ENCODE measurements at places on chromosomes 1 and 21.

DNA sequence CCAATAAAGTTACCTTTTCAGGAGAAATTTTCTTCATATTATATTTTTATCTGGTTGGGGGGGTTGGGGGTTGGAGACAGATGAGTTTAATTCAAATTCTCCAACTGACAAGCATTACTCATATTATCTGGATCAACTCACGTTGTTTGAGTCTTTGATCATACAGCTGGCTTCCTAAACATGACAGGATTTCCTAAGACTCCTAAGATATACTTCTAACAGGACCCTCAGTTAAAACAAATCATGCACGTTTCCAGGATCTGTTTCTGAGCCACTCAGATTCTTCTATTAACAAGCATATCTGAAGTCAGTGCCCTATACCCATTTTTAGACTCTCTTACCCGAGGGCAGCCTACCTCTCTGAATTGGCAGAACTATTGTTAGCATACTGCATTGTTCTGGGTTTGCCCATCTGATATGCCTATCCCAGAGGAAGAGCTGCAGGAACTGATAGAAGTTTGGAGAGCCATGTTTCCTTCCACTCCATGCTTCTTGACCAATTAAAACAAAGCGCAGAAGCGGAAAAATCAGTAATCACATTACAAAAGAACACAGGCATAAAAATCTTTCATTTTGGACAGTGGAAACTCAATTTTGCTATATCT is 653.9 kb downstream of the LTN1 start:
- no peak for DNase-seq

DNA sequence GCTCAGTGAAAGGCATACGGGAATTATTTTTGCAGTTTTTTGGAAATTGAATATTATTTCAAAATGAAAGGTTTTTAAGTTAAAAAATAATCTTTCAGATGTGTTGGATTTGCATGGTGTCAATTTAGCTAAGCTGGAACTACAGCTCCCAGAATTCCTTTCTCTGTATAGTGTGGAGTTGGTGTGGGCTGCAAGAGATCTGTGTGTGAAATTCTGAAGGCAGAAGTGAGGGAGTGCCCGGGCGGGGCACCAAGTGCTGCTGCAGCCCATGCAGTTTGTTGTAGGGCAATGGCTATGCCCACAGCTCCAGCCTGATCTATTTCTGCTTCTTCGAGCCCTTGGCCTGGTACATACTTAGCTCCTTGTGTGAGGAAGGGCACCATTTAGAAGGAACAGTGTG is 60.5 kb upstream of the CSF1 start:
- DNase-seq, result no peak

GRCh38 chr1:14365301-14365988 is 233.0 kb upstream of the KAZN start:
- DNase-seq, result peak; percentile 90

- DNase-seq, result no peak
These were observed 13.7 kb downstream of the SKI start for GRCh38 chr1:2241820-2242219.

DNA sequence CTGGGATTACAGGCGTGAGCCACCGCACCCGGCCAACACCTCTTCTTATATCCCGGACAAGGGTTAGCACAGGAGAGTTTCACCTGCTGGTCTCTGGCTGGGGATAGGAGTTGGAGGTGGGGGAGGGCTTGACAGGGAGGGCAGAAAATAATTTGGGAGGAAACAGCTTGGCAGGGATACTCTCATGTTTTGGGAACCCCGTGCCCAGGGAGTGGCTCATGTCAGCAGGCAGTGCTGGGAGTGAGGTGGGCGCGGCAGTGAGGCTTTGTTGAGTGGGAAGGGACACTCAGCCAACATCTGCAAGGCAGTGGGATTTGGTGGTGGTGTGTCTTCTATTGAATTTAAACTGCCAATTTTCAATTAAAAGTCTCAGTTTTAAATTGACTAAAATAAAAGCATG is 1.1 kb upstream of the THEM5 start:
- no peak for DNase-seq

DNA sequence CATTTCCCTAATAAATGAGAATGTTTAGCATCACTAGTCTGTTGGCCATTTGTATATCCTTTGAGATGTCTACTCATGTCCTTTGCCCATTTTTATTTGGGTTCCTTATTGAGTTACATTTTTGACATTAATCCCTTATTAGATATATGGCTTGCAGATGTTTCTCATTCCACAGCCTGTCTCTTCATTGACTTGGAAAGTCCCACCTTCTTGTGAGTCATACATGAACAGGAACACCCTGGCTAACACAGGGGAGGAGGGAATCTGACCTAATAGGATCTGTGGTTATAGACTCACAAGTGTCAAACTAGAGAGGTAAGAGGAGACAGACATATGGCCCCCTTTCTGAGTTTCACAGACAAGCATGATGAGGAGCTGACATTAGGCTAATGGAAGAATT is 11.5 kb downstream of the ZP4 start:
- no peak for DNase-seq

DNA sequence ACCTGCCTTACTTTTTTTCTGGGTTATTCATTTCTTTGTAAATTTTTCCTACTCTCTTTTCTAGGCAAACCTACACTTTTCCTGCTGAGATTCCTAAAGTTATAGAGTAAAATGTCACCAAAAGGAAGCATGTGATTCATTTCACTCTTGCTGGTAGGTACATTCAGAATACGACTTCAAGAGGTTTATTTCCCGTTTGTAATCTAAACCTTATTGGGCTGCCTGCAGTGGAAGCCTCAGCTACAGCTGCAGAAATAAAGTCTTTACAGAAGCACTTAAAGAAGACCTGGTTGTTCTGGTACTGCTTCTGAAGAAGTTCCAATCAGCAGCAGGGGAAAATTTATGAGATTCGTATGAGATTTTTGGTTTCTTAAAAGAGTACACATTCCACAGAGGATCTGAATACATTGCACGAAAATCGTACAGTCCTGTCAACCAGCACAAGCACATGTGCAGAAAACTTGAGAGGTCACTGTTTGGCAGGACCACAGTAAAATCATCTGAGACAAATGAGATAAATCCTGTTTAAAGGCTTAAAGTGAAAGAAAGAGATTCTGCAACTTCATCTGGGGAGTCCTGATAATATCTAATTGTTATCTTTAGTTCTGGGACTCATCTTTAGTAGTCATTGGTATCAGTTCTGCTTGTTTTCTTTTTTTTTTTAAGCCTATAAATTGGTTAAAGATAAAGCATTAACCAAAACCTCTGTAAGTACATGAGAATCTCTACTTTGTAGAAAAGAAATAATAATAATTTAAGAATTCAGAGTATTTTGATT is 109.9 kb upstream of the ADGRL2 start:
- no peak for DNase-seq

DNA sequence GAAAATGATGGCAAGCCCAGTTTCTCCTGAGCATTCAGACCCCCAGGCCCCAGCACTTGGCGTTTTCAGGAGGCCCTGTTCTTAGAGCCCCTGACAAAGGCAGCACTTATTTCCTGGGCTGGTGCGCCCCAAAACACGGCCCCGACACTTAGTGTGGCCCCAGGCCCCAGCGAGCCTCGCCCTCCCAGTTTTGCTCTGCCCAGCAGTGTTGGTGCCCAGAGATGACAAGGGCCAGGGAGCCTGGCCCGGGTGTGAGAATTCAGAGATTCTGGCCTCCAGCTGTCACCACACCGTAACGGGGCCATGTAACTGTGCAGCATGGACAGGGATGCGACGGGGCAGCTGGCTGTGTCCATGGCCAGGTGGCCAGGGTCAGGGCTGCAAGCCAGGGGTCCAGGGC is 18.0 kb upstream of the ARHGEF16 start:
- no peak for DNase-seq

DNA sequence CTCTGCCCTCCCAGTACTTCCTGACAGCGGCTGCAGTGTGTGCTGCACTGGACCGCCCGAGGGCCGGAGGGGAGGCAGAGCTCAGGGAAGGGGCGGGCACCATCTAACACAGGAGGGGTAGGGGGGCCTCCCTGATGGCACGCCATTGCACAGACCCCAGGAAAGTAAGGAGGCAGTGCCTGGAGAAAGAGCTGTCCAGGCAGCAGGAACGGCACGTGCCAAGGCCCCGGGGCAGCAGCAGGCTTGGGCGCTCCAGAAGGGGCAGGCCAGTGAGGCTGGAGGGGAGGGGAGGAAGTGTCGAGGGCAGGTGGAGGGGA is 110.7 kb downstream of the CRYAA start:
- DNase-seq, result no peak

DNA sequence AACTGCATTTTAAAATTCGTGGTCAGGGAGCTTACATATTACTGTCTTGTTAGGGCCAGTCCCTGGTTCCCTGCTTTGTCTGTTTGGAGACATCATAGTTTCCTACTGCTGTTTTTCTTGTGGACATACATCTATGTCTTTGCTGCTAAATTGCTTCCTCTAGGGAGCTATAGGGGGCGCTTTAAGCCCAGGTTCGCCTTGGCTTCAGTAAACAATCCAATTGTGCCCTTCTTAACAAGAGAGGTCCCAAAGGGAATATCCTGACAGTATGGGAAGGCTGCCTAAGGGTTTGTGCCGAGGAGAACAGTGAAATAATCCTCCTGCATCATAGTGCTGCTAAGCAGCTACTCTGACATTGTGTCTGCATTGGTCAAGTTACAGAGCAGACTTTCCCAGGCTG is 112.5 kb downstream of the USH2A start:
- no peak for DNase-seq

DNA sequence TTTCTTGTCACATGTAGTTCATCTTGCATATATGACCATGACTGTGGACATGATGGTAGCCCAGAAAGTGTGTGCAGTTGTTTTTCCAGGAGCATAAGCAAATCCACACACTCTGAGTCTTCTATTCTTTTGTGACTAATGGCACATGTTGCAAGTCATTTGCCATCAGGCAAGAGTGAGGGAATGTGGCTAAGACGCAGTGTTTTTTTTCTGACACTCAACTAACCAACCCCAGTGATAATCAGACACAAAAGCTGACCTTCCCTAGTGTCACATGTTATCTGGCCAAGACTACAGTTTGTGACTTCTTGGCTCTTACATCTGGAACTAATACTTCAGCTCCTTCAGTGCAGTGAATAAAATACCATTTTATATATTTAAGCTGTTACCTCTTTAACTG is 108.8 kb downstream of the ITSN1 start:
- DNase-seq, result no peak

DNA sequence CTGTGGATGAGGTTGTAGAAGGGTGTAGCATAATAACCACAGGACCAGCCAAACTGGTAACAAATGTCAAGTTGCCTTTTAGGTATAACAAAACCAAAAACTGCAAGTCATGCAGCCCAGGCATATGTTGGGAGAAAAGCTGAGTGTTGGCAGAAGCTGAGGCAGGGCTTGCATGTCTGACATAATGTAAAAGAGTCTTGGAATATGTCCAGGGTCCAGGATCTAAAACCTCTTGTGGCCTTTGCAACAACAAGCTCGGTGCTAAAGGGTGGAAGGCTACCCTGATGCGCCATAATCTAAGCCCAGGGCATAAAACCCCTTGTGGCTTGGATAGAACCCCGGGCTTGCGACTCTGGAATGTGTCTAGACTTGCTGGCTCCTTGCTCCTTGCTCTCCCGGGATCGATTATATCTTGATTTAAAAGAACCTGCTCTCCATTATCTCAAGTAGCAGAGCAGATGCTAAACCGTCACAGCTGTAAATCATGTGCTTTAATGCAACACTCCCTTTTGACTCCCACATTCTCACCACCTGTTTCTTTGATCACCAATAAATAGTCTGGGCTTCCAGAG is 26.5 kb upstream of the SLC35A3 start:
- peak; percentile 62 for DNase-seq

DNA sequence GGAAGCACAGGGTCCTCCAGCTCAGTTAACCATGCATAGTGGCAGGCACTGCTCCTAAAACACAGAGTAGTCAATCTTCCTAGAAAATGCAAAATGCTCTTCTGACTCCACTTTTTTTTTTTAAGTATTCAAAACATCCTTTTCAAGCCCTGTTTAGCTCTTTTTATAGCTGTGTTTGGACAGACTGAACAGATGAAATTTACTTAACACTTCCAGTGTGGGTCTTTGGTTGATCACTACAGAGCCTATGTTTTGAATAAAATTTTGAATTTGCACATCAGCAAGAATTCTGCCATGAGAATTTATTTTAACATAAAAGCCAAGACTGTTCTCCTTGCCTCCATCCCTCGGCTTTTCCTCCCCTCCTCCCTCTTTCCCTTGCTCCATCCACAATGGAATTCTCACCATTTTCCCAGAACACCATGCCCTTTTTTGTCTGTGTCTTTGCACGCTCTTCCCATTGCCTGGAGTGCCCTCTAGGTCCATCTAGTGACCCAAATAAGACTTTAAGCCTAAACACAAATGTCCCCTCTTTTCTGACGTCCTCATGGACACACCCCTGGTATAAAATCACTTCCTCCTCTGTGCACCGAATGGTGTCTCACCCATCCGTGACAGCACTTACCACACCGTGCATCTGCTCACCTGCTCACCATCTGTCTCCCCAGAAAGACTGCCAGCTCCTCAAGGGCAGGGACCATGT is 24.0 kb upstream of the CPT2 start:
- no peak for DNase-seq

- peak; percentile 82 for DNase-seq
These were observed at the start of gene SCCPDH for GRCh38 chr1:246724016-246724730. Gene SCCPDH (plus strand): TSS chr1:246724409. CDS start chr1:246724423, 14 bp downstream.

GRCh38 chr1:65253800-65254319 is 55.5 kb upstream of the DNAJC6 start:
- DNase-seq, result no peak

DNA sequence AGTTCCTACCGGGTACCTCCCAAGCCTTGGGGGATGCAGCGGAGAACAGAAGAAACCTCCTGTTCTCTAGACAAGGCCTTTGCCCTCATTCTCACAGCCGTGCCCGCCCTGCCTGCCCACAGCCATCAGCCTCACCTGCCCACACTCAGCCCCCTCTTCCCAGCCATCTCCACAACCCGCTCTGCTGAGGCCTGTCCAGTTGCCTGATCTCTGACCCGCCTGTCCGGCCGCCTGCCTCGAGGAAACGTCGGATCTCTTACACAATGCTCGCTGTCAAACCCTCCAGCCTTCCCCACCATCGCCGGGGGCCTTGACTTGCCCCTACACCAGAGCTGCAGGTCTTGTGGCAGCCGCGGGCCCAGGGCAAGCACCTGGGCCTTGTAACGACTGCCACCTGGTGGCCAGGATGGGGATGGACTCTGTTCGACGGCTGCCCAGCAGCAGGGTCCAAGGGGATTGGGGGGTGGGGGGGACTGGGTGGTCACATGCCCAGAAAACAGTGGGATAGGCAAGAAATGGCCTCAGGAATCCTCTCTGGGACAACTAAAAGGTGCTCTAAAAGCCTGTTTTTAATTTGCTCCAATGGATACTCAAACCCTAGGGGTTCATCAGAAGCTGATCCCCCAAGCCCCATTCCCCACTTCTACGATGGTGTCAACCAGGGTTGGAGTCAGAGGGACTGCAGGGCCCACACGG is 31.0 kb downstream of the SLC45A1 start:
- DNase-seq, result peak; percentile 79

GRCh38 chr1:88401313-88401712 is 282.8 kb upstream of the PKN2 start:
- no peak for DNase-seq

GRCh38 chr1:212670301-212670700 is 29.3 kb downstream of the BATF3 start:
- DNase-seq, result no peak

DNA sequence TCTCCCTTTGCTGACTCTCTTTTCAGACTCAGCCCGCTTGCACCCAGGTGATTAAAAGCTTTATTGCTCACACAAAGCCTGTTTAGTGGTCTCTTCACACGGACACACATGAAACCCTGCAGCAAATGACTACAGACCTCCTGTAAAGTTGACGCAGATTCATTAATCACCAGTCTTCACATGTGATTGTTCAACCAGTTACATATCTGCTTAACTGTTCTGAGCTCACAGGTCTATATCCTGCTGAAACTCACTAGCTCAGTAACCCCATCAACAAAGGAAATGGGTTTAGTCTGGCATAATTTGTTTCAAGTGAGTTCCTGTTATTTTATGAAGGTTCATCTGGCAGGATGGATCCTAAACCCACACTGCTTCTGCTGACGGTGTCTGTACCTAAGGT is 68.4 kb upstream of the GJA8 start:
- DNase-seq, result no peak

Data from muscle of back (tissue), 13 donors.